Activated B cell treated with CpG ODN at 0.5 μM for 24 hours (primary cell): ENCODE measurements at places on chromosomes 11 and 22. TPM values are rescaled to one million over a fixed set of nuclear protein-coding genes. Genes with fewer than 3 reads are reported as not detected.

GRCh38 chr11:27902981-27903624 lies 202.8 kb upstream of the BDNF start:
- DNase-seq = no peak

The ZP1 gene
- total RNA-seq = not detected in 2 replicates

The SLC29A2 gene
- 13.5 and 17.1 TPM in 2 replicates for total RNA-seq

The EHD1 gene
- 357 and 360 TPM in 2 replicates for total RNA-seq

DNA sequence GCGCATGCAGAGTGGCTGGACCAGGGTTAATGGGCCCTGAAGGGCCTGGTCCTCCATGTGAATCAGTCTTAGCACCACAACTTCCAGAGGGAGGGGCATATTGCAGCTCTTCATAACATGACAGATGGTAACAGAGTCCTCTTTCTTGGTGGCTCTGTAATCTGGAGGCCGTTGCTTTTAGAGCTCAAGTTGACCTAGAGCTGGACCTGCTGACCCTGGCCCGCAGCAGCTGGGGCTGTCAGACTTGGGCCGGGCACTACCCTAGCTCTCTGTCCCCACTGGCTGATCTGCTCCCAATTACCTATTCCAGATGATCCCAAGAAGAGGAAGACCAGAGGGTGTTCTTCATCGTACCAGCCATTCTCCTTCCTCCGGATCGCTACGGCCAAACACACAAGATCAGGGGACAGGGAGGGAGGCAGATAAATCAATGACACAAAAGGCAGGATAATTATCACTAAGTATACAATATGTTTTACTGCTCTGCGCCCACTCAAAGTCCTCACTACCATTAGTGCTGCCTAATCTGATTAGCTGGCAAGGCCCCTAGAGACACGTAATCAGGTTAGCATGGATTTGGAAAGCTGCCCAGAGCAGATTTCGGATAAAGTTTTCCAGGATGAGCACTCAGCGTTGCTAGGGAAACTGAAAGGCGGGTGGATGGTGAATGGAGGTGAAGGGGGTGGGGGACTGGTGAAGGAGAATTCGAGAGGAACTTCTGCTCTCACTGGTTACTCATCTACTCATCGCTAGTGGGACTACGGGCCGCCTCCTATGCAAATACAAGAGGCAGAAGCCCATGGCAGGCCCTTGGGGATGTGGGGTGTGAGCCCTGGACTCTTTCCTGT lies 64.5 kb upstream of the PHOX2A start:
- DNase-seq = no peak
